Suprapubic skin (tissue), 4 donors: ENCODE measurements at places on chromosomes 5 and 9. TPM values are rescaled to one million over a fixed set of nuclear protein-coding genes. Genes with fewer than 3 reads are reported as not detected.

Gene PCDHGA6
- total RNA-seq: 4.7 TPM

Gene SPINK13
- not detected for total RNA-seq

Gene CDKN2A
- total RNA-seq: 2.0 TPM

Gene NTNG2
- 0.80 TPM for total RNA-seq

Gene SPATA31D4
- not detected for total RNA-seq

Gene CNTNAP3
- total RNA-seq: 23.9 TPM

Gene MSX2
- total RNA-seq: 10.9 TPM

Gene KCNT1
- not detected for total RNA-seq

Gene CD274
- total RNA-seq: 0.15 TPM

Gene PHF24
- total RNA-seq: 0.26 TPM

Gene C5orf52
- not detected for total RNA-seq

Gene PCDHAC1
- total RNA-seq: 0.11 TPM

DNA sequence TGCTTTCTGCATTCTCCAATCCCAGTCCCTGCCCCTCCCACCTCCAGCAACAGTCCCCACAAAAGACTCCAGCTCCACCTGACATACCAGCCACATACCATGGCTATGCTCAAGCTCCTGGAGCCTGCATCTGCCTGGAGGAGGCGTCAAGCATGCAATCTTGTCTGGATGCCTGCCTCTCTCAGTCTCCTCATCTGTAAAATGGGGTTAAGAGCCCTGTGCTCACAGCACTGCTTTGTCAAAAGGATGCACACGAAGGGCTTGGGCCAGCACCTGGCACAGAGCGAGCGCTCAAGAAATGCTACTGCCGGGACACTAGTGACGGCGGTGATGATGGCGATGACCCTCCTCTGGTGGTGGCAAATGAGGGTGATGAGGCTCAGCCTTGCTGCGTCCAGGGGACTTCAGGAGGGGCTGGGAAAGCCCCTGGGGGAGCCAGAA, 202.9 kb upstream of the IER5L start:
- H3K4me3 ChIP-seq: no peak overlapping the region
- no peak for DNase-seq
- H3K4me1 ChIP-seq: peaks cover 18% of the 10 kb centered on the region
- H3K27ac ChIP-seq: no peak overlapping the region

DNA sequence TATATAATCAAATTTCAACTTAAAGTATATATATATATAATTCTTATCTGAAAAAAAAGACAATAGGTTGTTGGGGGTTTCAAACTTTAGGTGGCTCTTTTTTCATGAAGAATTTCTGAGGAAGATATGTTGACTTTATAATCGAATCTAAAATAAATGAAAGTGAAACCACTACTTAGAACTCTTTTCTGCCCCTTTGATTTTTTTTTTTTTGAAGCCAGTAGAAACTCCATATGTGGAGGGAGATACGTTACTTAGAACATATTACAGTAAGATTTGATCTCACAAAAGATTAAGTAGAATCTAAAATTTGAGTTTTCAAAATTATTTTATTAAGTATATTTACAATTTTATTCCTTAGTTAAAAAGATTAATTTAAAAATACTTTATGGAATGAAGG, 96.9 kb downstream of the ATG10 start:
- H3K4me3 ChIP-seq: no peak overlapping the region
- no peaks in the 10 kb centered on the region for H3K4me1 ChIP-seq
- no peak overlapping the region for H3K27ac ChIP-seq
- H3K36me3 ChIP-seq: no peaks in the 10 kb centered on the region
- no peaks in the 10 kb centered on the region for H3K27me3 ChIP-seq

DNA sequence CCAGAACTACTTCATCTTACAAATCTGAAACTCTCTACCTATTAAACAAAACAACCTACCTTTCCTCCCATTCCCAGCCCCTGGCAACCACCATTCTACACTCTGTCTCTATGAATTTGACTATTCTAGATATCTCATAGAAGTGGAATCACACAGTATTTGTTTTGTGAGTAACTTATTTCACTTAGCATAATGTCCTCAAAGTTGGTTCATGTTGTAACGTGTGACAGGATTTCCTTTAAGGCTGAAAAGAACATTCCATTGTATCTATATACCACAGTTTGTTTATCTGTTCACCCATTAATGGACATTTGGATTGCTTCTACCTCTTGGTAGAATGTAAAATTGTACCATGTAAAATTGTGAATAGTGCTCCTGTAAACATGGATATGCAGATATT, 70.1 kb upstream of the NXNL2 start:
- no peak for DNase-seq
- no peak overlapping the region for H3K27ac ChIP-seq
- no peaks in the 10 kb centered on the region for H3K4me1 ChIP-seq
- peaks cover 26% of the 10 kb centered on the region for H3K36me3 ChIP-seq

GRCh38 chr5:44807269-44807668, 1.5 kb upstream of the MRPS30 start:
- H3K36me3 ChIP-seq: no peaks in the 10 kb centered on the region
- H3K27me3 ChIP-seq: no peaks in the 10 kb centered on the region
- H3K27ac ChIP-seq: no peak overlapping the region
- DNase-seq: no peak

- no peak for DNase-seq
- H3K4me1 ChIP-seq: peaks cover 18% of the 10 kb centered on the region
- H3K27me3 ChIP-seq: no peaks in the 10 kb centered on the region
These were observed 795 bp downstream of the NDUFAF2 start for GRCh38 chr5:60945813-60946187.

- H3K36me3 ChIP-seq: no peaks in the 10 kb centered on the region
- peaks cover 50% of the 10 kb centered on the region for H3K4me1 ChIP-seq
- peak; percentile 92 for DNase-seq
- no peaks in the 10 kb centered on the region for H3K27me3 ChIP-seq
- H3K27ac ChIP-seq: peak overlapping the region; percentile 67
These were observed 138.4 kb downstream of the C9orf152 start for GRCh38 chr9:110069326-110070248.

DNA sequence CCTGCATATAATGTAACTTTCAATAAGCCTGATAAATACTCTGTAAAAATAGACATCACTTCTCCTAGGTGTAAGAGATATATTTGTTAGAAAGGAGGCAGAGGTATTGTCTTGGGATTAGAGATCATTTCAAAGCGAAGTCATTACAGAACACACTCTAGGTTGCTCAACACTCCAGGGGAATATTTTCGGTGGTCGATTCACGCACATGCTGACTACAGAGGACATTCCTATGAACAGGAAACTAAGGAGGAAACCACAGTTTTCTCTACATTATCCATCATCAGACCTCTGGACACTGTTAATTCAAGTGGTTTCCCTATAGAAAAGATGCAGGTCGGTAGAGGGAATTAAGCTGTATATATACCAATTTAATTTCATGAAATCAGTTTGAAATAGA, 370.0 kb downstream of the NDUFS4 start:
- no peak overlapping the region for H3K4me3 ChIP-seq
- no peak for DNase-seq
- peaks cover 11% of the 10 kb centered on the region for H3K4me1 ChIP-seq
- no peak overlapping the region for H3K27ac ChIP-seq
- H3K27me3 ChIP-seq: no peaks in the 10 kb centered on the region

GRCh38 chr5:164214698-164215097, 709.3 kb downstream of the MAT2B start:
- H3K27ac ChIP-seq: no peak overlapping the region
- H3K27me3 ChIP-seq: no peaks in the 10 kb centered on the region
- H3K4me1 ChIP-seq: no peaks in the 10 kb centered on the region
- H3K4me3 ChIP-seq: no peak overlapping the region

DNA sequence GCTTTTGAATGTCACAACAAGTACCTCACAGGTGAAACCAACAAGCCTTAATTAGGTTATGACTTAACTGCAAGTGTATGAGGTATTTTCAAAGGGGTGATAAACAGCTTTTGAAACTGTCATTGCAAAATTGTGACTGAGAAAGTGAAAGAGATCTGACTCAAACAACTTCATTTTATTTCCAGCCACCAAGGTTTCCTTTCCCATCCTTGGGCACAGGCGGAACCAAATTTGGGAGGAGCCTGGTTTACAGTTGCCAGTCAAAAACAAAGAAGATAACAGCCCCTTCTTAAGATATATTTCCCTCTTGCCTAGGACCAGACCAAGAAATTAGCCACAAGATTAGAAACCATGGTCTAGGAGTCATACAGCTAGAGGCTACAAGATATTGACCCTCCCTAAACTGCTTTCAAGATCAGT, 417.1 kb downstream of the CSNK1G3 start:
- DNase-seq: no peak
- no peaks in the 10 kb centered on the region for H3K36me3 ChIP-seq
- no peak overlapping the region for H3K4me3 ChIP-seq
- H3K4me1 ChIP-seq: no peaks in the 10 kb centered on the region

GRCh38 chr5:107370396-107370968, 300.3 kb downstream of the EFNA5 start:
- peaks cover 21% of the 10 kb centered on the region for H3K4me1 ChIP-seq
- H3K27ac ChIP-seq: peak overlapping the region; percentile 6
- no peak overlapping the region for H3K4me3 ChIP-seq
- no peaks in the 10 kb centered on the region for H3K27me3 ChIP-seq

GRCh38 chr9:136567651-136568287, 21.9 kb upstream of the NOTCH1 start:
- H3K27ac ChIP-seq: peak overlapping the region; percentile 25
- H3K4me3 ChIP-seq: no peak overlapping the region
- H3K36me3 ChIP-seq: no peaks in the 10 kb centered on the region
- DNase-seq: no peak

DNA sequence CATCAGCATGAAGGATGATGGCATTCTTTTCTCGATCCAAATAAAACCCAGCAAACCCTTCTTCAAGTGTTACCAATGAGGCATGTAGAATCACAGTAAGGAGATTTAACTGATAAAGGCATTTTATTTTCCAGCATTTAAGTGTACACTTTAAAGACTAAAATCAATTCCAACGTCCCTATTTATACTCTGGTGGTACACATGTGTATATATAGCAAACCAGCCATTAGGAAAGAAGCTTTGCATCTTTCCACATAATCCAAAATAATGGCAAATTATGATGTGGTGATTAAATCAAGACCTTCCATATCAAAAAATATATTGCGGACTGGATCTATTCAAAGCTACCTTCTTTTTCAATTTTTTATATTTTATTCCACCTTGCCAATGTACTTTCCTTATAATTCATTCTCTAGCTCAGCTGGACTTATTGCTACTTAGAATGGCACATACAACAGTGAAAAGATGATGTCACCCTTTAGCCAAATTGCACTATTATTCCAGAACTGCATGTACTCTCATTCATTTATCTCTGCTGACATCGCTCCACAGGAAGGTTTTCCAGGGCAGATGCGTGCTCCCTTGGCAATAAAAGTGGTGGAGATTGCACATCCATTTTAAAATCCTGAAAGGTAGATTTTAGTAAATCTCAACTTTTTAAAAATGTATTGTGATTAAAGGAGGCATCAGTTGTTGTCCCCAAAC, 63.3 kb upstream of the SLC30A5 start:
- no peak for DNase-seq
- no peaks in the 10 kb centered on the region for H3K4me1 ChIP-seq
- no peak overlapping the region for H3K27ac ChIP-seq
- no peak overlapping the region for H3K4me3 ChIP-seq
- H3K36me3 ChIP-seq: no peaks in the 10 kb centered on the region

GRCh38 chr9:127473932-127474331, 22.6 kb downstream of the LRSAM1 start:
- peaks cover 59% of the 10 kb centered on the region for H3K36me3 ChIP-seq
- H3K27ac ChIP-seq: no peak overlapping the region
- no peaks in the 10 kb centered on the region for H3K27me3 ChIP-seq

GRCh38 chr5:81121836-81122630, 111.1 kb upstream of the CKMT2 start:
- no peaks in the 10 kb centered on the region for H3K27me3 ChIP-seq
- no peak overlapping the region for H3K27ac ChIP-seq
- no peaks in the 10 kb centered on the region for H3K36me3 ChIP-seq
- no peak for DNase-seq

- H3K4me1 ChIP-seq: peaks cover 51% of the 10 kb centered on the region
- peaks cover 100% of the 10 kb centered on the region for H3K27me3 ChIP-seq
- no peaks in the 10 kb centered on the region for H3K36me3 ChIP-seq
These were observed 7.7 kb downstream of the PAX5 start for GRCh38 chr9:37026113-37026930.

DNA sequence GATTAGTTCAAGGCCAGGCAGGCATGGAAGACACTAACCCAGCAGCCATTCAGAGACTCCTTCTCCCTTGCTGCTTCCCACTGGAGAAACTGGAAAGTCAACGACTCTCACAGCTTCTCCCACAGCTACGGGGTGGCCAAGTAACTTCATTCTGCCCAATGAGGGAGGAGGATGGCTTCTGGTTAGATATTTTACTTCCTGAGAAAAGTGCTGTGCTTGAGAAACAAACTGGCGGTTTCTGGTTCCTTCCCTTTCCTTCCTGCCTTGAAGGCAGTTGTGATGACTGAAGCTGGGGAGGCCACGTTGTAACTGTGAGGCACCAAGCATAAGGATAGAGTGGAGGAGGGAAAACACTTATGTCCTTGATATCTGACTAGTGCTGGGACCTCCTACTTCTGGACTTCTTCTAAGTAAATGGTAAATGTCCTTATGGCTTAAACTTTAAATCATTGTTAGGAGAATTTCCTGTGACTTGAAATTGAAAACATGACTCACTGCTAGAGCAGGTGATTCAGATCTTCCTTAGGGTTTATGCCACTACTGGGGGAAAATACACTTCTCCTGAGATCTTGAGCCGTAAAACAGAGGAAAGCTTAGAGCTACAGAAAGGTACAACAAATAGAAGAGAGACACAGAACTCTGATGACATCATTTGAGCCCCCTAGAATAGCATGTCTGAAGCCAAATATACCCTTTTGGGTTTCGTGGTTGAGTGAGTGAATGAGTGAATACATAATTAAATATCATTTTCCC, 3.1 kb upstream of the GNPDA1 start:
- no peak overlapping the region for H3K4me3 ChIP-seq
- no peak for DNase-seq
- H3K4me1 ChIP-seq: peaks cover 34% of the 10 kb centered on the region

GRCh38 chr9:86257391-86257790, 2.1 kb downstream of the C9orf153 start:
- DNase-seq: no peak
- no peak overlapping the region for H3K27ac ChIP-seq
- no peaks in the 10 kb centered on the region for H3K4me1 ChIP-seq
- no peak overlapping the region for H3K4me3 ChIP-seq
- H3K27me3 ChIP-seq: no peaks in the 10 kb centered on the region
- peaks cover 4% of the 10 kb centered on the region for H3K36me3 ChIP-seq

DNA sequence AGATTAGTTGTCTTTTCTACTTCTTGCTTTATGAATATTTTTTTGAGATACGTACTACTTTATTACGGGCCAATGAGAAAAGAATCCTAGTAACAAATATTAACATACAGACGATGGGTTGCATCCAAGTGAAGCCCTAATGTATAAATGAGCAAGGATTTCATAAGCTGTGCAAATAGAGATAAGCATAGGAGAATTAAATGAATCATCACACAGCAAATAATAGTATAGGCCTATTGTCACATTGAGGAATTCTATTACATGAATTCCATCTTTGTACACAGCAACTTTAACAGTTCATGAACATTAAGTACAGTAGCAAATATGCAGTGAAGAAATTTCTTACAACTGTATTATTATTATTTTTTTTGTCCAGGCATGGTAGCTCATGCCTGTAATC, 78.0 kb downstream of the ACER2 start:
- no peaks in the 10 kb centered on the region for H3K36me3 ChIP-seq
- H3K4me3 ChIP-seq: no peak overlapping the region
- no peaks in the 10 kb centered on the region for H3K27me3 ChIP-seq
- no peak overlapping the region for H3K27ac ChIP-seq
